ENCODE measurements at places on chromosomes 11 and 22. TPM values are rescaled to one million over a fixed set of nuclear protein-coding genes. Genes with fewer than 3 reads are reported as not detected.

GAS2 gene
- 14.9 TPM for total RNA-seq

CLDN5 gene
- total RNA-seq: not detected

DEFB131B gene
- not detected for total RNA-seq

SCN2B gene
- 2.3 TPM for total RNA-seq

HBG2 gene
- 0.38 TPM for total RNA-seq

MMP27 gene
- total RNA-seq: not detected

PLEKHA7 gene
- 23.9 TPM for total RNA-seq

AGBL2 gene
- total RNA-seq: 3.5 TPM

TRIM64C gene
- not detected for total RNA-seq

ART1 gene
- total RNA-seq: not detected

OR51B2 gene
- 0.41 TPM for total RNA-seq

IGLL1 gene
- not detected for total RNA-seq

OR52L1 gene
- not detected for total RNA-seq

SLC22A9 gene
- not detected for total RNA-seq

TYMP gene
- 10.3 TPM for total RNA-seq

SGSM1 gene
- total RNA-seq: 1.2 TPM

RFPL2 gene
- total RNA-seq: 0.53 TPM

GNB1L gene
- total RNA-seq: 9.0 TPM

MAJIN gene
- total RNA-seq: not detected

VPREB3 gene
- total RNA-seq: not detected

PATE4 gene
- total RNA-seq: not detected

KREMEN1 gene
- 28.5 TPM for total RNA-seq

FAM180B gene
- total RNA-seq: 0.36 TPM

OR8D4 gene
- total RNA-seq: 0.11 TPM

CLCF1 gene
- 5.9 TPM for total RNA-seq

LRFN4 gene
- 26.6 TPM for total RNA-seq

WT1 gene
- 131 TPM for total RNA-seq

ROM1 gene
- 1.8 TPM for total RNA-seq

IGSF9B gene
- total RNA-seq: 5.8 TPM

BAD gene
- total RNA-seq: 50.2 TPM

BARX2 gene
- total RNA-seq: 73.5 TPM

BIRC3 gene
- total RNA-seq: 2.2 TPM

ANGPTL5 gene
- not detected for total RNA-seq

HTR3B gene
- total RNA-seq: not detected

MS4A2 gene
- not detected for total RNA-seq

USH1C gene
- 0.54 TPM for total RNA-seq

HMOX1 gene
- 1.6 TPM for total RNA-seq

SYCE3 gene
- total RNA-seq: not detected

HBB gene
- not detected for total RNA-seq

PRRG4 gene
- 4.7 TPM for total RNA-seq

TRIM49D2 gene
- total RNA-seq: not detected

MFRP gene
- total RNA-seq: not detected

CHRNA10 gene
- 2.9 TPM for total RNA-seq

CTSW gene
- not detected for total RNA-seq

SCUBE2 gene
- 1.7 TPM for total RNA-seq
